ENCODE measurements at places on chromosomes 16 and 17.

GRCh38 chr16:242281-242680 is 7.7 kb downstream of the FAM234A start:
- DNase-seq, result no peak

DNA sequence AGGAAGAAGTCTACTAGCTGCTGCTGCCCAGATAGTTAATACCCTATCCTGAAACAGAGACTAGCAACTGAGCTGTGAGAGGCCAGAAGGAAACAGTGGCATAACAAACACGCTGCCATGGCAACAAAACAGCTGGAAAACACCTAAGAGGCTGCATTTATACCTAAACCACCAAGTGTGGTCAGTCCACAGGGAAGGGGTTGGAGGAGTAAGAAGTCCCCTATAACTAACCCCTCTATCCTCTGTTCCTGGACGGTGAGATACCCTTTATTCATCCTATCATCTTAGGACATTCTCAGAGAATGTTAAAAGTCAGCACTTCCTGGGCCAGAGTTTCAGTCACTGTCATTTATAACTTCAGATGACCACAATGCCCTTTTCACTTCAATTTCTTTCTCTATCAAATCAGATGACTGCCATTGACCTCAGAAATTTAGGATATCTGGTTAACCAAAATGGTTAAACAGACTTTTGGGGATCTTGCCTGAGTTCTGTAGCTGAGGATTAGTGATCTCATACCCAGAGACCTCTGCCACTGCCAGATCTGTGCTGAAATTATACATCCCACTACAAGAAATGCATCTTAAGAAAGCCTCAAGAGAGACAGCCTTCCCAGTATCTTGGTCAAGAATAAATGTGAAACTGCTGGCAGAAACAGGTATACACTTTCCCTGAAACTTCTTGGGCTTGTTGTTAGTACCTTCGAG is 36.2 kb downstream of the STH start:
- no peak for DNase-seq

- no peak for DNase-seq
Observed at GRCh38 chr17:3542410-3543088, 15.1 kb downstream of the TRPV3 start.

DNA sequence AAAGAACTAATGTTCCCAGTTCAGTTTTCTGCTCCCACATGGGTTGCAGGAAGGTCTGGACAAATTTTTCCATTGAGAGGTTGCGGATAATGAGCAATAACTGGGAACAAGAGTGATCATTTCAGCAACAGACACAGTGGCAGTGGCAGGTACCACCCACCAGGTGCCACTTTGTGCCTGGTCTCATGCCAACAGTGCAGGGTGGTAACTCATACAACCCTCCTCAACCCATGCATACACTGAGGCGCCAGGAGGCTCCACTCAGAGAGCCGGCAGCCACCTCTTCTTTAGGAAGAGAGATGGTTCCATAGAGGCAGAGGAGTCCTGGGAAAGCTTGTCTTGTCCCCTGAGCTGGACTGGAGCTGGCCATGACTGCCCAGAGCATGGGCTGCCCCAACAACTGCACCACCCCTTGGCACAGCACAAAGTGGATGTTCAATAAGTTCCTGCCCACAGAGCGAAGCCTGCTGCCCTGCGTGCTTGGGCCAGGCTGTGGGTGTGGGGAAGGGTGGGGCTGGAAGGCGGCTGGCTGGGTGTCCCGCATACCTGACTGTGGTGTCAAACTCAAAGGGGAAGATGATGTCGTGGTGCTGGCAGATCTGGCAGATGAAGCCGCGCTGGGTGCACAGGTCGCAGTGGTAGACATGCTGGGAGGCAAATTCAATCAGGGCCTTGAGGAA is 6.4 kb upstream of the ARHGAP27 start:
- no peak for DNase-seq

DNA sequence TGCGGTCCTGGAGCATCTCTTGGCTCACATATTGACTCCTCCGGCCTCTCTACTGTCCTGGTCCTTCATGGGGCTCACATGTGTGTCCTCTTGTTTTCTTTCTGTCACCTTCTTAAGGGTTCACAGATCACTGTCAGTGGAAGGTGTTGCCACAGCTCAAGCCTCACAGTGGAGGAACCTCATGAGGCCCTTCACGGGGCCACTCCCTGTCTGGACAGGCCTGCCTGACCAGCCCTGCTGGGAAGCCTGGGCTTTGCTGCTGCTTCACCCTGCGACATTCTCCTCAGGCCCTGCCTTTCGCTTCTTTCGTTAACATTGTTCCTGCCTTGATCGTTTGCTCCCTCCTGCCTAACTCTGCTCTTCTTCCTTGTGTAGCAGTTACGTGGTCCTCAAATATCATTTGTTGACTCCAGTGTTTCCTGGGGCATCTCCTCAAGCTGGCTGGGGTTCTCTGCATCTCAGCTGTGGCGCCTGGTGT is 55.9 kb downstream of the WDR45B start:
- DNase-seq, result no peak

- no peak for DNase-seq
Observed at GRCh38 chr16:71460941-71461340, 1.1 kb downstream of the ZNF23 start.

- DNase-seq, result no peak
Observed at GRCh38 chr17:49082231-49082630, 50.3 kb upstream of the B4GALNT2 start.

- DNase-seq, result no peak
Observed at GRCh38 chr16:48201515-48202201, 42.4 kb upstream of the LONP2 start.

DNA sequence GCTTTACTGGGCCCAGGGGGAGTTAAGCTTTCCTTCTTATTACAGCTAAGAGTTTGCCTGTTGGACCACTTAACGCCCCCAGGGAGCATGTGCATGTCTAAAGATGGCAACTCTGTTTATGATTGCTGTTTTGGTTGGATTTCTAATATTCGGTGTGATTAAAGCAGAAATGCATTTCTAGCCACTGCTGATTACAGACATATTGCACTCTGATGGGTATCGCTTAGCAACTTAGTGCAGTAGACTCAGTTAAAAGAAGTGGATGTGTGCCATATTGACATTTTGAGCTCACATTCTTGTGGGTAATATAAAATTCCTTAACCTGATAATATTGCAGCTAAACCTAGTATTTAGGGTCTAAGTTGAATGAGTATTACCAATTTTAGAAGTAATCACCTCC is 4.2 kb downstream of the NF1 start:
- no peak for DNase-seq

GRCh38 chr17:71667661-71668060 is 453.2 kb upstream of the SOX9 start:
- no peak for DNase-seq

DNA sequence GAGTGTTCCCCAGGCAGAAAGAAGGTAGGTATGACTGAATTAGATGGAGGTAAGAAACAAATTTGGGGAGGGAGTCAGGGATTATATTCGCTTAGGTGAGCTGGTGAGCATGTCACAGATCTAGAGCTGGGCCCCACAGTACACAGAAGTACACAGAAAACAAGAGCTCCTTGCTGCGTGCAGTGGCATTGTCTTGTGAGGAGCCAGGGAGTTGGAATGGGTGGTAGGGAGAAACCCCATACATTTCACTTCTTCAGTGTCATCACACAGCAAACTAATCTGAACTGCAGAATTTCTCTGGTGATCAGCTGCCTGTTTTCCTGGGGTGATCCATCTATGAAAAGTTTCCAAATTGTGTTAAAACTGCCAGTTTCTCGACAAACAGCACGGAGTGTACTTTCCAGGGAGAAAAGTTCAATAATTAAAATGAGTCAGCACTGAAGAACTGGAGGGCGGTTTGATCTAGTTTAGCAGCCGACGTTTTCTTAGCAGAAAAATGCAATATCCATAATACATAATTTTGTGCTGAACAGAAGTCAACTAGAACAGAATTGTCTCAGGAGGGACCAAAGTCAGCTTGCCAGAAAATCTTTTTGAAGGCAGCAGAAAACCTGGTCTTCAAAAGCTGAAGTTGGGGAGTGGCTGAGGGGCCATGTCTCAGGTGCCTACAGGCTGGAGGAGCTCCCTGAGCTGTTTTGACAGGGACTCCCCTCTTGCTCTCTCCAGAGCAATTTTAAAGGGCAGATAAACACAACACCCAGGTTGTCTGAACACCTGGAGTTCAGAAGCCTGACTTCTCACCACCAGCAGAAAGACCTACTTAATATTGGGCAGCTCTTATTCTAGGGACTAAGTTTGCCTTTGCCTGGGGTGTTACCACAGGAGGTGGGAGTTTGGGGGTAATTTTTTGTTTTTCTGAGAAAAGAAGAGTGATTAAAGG is 448.6 kb downstream of the CA10 start:
- no peak for DNase-seq

DNA sequence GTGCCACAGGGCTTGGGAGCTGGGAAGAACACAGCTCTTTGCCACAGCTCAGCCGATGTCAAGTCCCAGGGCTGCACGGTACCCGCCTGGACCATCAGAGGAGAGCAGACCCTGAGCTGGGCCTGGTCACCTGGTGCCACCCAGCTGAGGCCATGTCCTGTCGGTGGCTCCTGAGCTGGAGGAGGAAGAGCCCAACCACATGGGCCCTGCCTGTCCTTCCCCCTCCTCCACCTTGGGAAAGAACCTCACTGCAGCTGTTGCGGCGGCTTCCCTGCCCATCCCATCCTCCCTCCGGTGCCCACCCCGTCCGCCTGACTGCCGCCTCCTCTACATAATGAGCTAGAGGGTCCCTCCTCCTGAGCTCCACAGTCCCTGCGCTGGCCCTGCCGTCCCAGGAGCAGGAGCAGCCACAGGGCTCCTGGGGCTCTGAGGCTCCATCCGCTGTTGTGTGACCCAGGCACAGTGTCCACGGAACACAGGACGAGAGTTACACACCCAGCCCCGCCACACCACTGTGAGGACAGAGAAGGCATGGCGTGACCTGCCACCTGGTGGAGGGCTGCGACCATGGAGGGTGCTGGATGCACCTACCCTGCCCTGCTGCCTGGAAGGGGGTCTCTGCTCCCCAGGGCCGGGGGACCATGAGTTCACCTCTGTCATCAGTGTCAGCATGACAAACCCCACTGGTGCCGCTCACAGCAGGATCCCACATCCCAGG is 21.4 kb upstream of the CHMP6 start:
- DNase-seq, result peak; percentile 37

DNA sequence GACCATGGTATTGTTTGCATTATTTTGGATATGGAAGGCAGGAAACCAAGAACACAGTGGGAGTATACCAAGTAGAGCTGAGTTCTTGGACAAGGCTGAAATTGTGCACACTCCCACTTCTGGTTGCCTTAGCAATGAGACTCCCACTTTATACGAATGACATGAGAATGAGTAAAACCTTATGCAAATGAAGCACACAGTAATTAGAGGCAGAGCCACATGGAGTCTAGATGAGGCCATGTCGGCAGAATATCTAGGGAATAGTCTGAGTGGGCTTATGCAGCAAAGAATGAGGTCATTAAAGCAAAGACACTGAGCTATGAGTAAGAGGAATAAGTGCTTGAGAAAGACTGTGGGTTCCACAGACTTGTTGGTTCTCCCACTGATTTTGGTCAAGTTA is 178.7 kb downstream of the GRIN2A start:
- DNase-seq, result no peak

DNA sequence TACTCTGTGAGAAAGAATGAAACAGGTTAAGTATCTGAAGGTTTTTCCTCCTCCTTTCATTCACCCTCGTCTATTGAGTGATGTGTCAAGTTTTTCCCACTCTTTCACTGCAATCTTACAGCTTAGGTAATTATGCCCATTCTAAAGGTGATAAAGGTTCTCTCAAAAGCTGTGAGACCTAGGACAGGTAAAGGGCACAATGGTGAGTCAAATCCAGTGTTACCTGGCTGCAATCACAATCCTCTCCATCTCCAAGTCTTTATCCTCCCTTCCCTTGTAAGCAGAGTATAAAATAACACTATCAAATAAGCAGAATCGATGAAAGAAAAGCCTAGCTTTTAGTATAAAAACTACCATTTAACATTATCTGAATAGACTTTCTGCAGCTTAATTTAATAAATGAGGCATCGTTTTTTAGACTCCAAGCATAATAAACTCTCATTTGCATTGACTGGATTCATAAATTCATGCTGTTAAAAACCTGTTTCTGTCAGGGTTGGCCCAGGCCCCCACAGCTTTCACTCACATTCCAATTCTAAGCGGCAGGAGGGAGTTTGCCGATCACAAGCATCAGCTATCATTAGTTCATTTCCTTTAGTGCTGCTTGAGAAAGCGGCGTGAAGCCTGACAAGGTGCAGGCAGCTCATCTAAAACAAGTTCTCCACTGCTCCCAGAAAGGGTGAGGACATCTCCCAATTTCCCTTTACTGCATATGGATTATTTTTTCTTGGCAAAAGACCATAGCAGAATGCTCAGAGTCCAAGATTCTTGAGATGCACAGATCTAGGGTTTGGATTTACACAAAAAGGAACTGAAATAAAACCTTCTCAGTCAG is 67.8 kb downstream of the CDH8 start:
- no peak for DNase-seq

- DNase-seq, result no peak
Observed at GRCh38 chr16:49484451-49484849, 110.8 kb downstream of the C16orf78 start.

GRCh38 chr17:19708431-19709175 is 7.8 kb downstream of the SLC47A2 start:
- no peak for DNase-seq

GRCh38 chr17:413706-414380 is 61.2 kb upstream of the RPH3AL start:
- DNase-seq, result no peak

DNA sequence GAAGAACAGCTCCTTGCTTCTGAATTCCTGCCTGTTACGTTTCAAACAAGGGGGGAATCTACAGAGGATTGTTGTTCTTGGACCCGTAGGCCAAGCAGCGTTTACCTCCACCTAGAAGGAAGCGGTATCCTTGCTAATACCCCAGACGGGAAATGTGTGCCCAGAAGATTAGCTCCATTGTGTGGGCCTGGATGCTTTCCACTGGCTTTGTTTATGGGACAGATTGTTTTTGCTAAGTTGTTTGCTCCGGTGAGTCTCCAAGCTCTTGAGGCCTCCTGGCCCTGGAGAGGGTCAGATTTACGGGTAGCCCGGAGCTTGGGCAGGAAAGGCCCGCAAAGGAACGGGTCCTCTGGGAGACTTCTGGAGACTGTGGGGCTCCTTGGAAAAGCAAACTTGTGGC is 28.4 kb upstream of the MRTFB start:
- DNase-seq, result no peak

DNA sequence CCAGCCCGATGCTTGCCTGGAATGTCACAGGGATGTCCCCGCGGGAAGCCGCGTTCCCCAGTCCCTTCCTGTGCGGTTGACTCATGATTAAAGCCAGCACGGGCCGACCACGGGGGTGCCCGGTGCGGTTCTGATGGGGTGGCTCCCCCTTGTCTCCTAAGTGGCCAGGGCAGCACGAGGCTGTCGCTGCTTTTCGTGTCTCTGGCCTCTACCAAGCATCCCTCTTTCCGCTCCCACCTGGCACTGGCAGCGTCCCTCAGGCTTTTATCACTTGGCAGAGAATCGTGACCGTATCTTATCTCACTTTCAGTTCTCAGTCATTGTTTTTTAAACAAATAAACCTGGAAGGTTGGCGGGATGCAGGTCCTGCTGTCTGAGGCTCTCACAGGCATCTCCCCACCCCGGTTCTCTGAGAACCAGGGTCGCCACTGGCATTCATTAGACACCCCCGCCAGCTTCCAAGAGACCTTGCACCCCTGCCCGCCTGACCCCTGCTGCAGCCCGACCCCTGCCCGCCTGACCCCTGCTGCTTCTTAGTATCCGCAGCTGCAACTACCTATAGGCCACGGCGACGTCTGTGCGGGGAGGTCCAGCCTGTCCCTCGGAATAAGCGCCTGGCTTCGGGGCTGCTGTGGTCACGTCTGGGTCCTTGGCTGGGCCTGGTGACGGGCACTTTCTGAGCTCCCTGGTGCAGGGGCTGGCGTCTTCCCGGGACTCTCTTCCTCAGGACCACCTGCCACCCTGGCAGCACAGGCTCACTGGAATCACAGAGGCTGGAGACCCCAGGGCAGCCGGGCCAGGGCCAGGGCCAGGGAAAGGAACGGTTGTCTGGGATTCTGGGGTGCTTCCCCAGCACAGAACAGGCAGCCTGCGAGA is 7.5 kb downstream of the C1QTNF8 start:
- DNase-seq, result no peak
